ENCODE measurements at places on chromosomes 4 and X. TPM values are rescaled to one million over a fixed set of nuclear protein-coding genes. Genes with fewer than 3 reads are reported as not detected.

MAP7D3 gene
- 3.2 TPM for total RNA-seq

GRCh38 chr4:68865188-68865638 lies 49.4 kb downstream of the UGT2B10 start:
- no peak for DNase-seq

PRICKLE3 gene
- total RNA-seq = 1.8 TPM

CT45A5 gene
- total RNA-seq = not detected

STATH gene
- total RNA-seq = not detected

DNA sequence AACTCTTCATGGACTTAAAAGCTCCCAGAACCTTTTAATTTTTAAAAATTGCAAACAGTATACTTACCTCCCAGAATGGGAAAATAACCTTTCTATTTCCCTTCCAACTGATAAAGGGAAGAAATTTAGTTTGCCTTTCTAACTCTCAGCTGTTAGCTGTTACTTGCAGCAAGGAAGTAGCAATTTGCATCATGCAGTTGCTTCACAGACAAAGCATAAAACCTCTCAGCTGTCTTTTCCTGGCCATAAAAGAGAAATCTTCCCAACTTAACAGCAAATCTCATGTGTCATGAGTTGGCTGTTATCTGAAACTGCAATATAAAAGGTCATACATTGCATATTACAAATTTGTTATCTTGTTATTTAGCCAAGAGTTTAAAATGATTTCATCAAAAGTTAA lies 18.4 kb downstream of the C4orf17 start:
- DNase-seq = no peak

- DNase-seq = no peak
Measured at GRCh38 chr4:107333518-107333917, 297.4 kb upstream of the DKK2 start.

GRCh38 chrX:151419782-151420181 lies 22.8 kb downstream of the VMA21 start:
- no peak for DNase-seq

PF4V1 gene
- not detected for total RNA-seq

DNA sequence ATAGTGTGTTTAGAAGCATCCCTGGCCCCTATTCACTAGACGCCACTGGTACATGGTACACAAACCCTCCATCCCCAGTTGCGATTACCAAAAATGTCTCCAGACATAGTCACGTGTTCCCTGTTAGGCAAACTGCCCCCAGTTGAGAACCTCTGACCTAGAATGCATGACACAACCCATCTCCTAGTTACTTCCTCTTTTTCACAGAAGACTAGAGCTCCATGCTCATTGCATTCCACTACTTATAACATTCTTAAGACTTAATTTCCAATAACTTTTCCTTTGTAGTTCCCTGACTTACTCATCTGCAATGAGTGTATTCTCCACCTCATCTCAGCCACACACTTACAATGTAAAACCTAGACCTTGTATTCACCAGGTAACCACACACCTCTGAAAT lies 68.6 kb downstream of the PRSS12 start:
- DNase-seq = no peak

GRCh38 chr4:13665701-13666660 lies 38.5 kb upstream of the BOD1L1 start:
- DNase-seq = no peak

NPY2R gene
- not detected for total RNA-seq

HGFAC gene
- 0.75 TPM for total RNA-seq

DNA sequence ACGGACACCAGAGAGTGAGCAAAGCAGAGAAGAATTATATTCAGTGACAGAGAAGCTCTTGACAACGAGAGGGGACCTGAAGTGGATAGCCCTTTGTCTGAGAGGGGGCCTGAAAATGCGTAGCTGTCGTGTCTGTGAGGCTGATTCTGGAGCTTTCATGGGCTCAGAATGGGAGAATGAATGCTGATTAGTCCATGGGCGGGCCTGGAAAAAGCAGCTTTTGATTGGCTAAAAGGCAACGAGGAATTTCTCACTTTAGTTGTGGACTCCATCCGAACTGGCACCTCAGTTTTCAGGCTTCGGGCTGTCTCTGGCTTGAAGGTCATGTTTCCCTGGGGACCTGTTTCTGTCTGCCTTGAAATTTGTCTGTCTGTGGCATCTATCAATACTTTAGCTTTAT lies 487.1 kb downstream of the TECRL start:
- DNase-seq = no peak

DNA sequence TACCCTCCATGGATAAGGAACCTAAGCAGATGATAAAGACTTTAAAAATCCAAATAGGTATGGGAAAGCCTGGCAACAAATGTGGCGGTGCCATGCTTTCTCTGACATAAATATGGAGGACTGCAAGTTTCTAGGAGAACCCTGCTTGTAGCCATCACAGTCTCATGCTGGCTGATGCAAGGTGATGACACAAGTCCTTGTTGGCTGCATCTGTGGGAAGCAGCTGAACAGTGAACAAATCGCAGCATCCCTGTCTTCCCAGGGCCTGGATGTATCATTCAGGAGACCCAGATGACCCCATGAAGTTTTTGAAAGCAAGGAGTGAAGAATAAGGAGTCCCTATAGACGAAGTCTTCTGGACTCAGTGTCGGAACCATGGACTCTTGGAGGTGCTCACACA lies 234.4 kb upstream of the HS3ST1 start:
- DNase-seq = no peak

DNA sequence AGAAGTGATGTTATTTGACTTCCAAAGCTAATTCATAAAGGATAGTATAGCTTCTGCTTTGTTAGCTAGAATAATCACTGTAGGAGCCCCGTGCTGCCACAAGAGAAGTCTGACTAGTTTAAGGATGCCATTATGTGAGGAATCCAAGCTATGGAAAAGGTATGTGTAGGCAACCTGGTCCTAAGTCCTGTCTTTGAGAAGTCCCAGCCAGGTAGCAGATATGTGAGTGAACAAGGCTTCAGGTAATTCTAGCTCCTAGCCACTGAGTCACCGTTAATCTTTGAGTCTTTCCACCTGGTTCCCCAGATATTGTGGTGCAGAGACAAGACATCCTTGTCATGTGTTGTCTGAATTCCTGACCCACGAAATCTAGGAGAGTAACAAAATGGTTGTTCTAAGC lies 55.5 kb downstream of the BMP3 start:
- no peak for DNase-seq

RIBC1 gene
- 2.5 TPM for total RNA-seq

GRCh38 chrX:23901060-23901459 lies 6.7 kb downstream of the APOO start:
- DNase-seq = peak; percentile 47

DNA sequence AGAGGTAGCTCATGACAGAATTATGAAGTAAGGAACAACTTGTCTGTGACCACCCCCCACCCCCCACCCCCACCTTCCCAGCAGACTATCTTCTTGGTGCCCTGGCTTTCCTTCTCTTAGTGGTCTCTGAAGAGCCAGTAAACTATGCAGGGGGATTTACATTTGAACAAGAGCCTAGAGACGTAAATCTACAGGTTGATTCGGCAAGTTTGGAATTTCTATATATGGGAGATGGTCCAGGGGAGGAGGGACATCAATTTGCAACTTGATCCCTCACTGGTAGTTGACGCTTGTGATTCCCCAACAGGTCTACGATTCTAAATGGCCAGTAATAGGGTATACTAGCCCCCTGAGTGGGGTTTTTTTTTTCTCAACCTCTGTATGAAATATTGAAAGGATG lies 36.7 kb downstream of the IL13RA1 start:
- no peak for DNase-seq

NAA11 gene
- not detected for total RNA-seq

- no peak for DNase-seq
Measured at GRCh38 chr4:46505131-46505530, 115.2 kb upstream of the GABRA2 start.

- no peak for DNase-seq
Measured at GRCh38 chr4:121165206-121165605, 1.1 kb upstream of the TNIP3 start.

DNA sequence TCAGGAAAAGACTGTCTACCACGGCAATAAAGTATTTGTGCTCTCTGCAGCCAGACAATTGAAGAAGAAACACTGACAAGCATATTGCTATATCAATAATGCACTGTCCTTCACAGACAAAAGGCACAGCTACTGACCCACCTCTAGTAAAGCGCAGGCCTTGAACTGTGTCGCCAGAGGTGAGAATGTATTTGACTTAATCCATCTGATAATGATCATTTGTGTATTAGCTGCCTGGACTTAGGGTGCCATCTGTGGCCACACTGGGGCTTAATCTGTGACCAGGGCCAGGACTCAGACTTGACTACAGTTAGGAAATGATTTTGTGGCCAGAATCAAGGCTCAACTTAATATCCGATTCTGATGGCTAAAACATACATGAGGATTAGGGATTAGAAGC lies 260.4 kb downstream of the SMARCA1 start:
- DNase-seq = no peak

DNA sequence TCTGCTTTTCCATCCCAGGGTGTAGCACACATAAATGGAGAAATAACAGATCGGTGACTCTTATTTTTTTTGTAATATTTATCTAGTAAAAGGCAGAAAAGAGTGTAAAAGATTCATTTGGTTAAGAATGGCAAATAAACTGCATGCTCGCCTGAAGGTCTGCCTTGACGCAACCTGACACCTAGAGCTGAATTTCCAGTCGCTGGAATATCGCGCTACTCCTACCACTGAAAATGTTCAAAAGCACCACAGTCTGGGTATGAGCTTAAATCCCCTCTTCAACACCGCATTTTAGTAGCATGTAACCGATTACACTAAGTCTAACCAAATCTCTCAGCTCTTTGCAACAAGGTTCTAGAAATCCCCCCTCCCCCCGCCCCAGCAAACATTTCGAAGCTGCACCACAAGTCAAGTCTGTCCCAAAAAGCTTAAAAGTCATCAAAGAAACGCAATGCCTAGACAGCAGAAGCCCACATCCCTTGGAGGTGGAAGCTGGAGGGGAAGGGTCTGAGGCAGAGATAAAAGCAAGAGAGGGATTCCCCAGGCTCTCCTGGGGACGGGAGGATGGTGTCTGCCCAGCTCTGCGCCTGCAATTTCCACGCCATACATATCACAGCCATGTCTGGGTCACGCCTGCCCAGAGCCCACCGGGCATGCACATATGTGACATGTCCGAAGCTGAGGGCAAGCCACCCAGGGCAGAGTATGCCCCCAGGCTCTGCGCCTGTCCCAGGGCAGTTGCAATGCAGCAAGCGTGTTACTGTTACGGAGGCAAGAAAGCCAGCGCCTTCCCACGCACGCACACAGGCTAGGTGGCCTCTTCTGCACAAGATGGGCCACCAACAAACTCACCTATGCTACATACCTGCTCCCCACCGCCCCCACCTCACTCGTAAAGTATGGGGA lies 1.4 kb downstream of the FGF13 start:
- DNase-seq = no peak

DNA sequence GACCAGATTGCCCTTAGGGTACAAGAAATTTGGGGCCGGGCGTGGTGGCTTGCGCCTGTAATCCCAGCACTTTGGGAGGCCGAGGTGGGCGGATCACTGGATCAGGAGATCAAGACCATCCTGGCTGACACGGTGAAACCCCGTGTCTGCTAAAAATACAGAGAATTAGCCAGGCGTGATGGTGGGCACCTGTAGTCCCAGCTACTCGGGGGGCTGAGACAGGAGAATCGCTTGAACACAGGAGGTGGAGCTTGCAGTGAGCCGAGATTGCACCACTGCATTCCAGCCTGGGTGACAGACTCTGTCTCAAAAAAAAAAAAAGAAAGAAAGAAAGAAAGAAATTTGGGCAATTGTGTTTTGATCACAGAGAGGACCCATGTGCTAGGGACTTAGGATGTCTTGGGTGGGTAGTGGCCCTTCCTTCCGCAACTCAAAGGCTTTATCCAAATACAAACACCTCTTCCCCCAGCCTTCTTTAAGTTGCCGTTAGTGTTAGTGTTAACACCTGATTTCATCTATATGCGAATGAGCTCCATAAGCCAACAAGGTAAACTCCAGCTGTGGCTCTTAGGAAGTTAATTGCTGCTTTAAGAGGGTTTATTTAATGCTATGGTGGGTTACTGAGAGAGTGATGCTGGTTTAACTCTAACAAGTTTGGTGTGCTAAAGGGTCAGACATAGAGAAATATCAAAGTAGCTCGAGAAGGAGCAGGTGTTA lies 8.6 kb upstream of the CCDC110 start:
- no peak for DNase-seq

DNA sequence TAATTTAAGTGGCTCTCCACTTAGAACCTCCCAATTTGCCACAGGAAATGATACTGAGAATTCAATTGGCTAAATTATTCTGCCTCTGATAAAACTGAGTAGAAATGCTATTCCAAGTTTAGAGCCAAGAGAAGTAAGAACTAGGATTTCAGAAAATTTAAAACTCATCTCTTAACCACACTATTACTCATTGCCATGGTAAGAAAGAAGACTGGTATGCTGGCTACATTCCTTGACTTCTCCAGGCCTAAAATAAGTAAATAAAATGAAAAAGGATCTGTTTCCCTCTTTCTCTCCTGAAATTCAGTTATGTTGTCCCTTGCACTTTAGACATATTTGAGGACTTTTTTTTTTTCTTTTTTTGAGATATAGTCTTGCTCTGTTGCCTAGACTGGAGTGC lies 23.3 kb downstream of the ZNF280C start:
- no peak for DNase-seq

GRCh38 chr4:106893395-106893881 lies 142.7 kb downstream of the DKK2 start:
- DNase-seq = no peak

TMEM33 gene
- total RNA-seq = 19.7 TPM

DNA sequence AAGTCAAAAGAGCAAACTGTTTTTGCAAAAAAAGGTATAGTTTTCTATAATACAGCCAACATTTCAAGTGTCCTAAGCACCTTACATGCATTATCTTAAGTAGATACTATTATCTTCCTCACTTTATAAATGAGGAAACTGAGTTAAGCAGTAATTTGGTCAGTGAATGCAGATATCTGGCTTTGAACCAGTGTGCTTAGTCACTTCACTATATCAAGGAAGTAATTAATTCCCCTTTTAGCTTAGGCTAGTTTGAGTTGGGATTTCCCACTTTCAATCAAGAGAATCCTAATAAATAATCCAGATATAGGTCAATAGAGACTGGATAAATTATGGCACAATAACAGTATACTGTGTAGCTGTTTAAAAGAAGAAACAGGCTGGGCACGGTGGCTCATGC lies 14.8 kb downstream of the SPINK2 start:
- no peak for DNase-seq

ARHGEF38 gene
- total RNA-seq = not detected

GRCh38 chr4:101914761-101915160 lies 124.2 kb downstream of the BANK1 start:
- no peak for DNase-seq

- no peak for DNase-seq
Measured at GRCh38 chr4:126137782-126138170, 823.0 kb downstream of the FAT4 start.

ASB5 gene
- total RNA-seq = not detected

GRCh38 chr4:99841129-99841528 lies 24.5 kb downstream of the DAPP1 start:
- DNase-seq = no peak

- DNase-seq = no peak
Measured at GRCh38 chr4:121336706-121337105, 44.1 kb downstream of the QRFPR start.

DNA sequence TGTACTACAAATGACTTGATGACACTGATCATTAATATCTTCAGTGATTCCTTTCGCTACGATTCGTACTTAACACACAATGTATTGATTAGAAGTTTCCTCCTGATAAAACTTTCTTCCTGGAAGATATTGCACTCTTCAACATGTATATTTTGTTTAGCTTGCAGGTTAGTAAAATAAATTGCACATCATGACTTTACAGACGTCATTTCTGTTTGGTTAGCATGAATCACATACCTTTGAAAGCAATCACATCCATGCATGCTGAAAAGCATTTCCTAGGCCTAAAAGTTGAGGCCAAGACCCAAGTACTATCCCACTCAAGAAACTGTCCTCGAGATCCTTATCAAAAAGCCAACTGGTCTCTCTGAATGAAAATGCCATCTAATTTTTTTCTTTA lies 1841.0 kb upstream of the PCDH7 start:
- DNase-seq = no peak

Data from CD4-positive, alpha-beta T cell (primary cell).